ENCODE measurements at places on chromosomes 11 and 22.

GRCh38 chr11:17782145-17782544 is 47.6 kb downstream of the KCNC1 start:
- no peak for DNase-seq

DNA sequence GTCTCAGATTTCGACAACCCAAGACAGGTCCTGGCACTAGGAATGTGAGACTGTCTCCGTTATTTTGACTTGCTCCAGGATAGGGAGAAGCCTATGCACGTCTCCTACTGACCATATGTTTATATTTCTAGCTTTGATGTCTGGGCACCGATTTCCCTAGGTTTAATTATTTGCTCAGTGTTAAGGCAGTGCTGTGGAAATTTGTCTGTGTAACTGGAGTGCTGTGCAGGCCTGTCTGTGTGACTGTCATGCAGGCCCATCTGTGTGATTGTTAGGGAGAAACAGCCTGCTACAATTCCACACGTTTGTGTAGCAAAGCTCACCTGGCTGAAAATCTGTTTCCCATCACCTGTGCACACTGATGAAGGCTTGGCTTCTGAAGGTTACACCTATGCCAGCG is 29.6 kb upstream of the HSPA8 start:
- DNase-seq, result no peak

DNA sequence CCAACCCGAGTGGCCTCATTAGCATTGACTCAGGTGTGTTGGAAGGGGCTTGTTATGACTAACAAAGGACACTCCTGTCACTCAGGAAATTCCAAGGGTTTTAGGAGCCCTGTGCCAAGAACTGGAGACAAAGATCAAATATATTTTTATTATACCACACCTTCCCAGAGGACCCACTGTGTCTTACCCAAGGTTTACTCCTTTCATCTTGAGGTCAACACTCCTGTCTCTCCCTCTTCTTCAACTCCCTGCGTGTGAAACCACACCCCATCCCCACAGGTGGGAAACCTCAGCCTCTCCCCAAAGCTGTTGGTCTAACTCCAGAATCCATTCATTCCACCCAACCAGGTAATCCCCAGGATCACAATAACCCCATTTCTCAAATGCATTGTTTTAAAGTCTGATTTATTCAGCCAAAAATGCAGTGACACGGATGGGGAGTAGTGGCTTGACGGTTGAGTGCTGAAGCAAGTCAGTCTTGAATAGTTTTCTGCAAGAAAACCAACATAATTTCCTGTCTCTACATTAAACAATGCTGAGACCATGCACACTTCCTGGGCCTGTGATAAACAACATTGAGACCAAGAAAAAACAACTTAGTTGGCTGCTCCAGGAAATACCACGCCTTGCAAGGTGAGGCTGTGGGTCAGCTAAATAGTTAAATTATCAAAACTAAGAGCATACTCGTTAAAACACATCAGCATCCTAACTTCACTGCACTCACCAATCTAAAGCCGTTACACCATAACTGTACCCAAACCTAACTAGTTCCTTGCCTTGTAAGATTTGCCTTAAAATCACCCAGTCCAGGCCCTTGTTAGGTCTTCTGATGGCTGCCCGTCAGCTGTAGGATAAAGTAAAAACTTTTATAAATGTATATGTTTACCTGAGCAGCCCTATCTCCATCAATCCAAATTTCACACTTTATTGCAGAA is 38.5 kb upstream of the SPON1 start:
- no peak for DNase-seq

DNA sequence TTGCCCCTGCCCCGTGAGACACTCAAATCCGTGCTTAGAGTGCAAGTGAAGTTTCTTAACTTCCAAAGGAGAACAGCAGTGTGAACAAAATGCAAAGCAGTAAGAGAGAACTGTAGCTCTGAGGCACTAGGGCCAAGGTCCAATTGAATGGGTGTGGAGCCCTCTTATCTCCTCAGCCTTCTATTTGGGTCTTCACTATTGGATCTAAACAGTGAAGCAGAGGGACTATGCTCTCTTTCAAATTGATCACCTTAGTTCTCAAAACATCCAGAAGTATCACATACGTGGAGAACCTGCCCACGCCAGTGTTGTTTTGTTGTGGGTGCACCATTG is 49.6 kb downstream of the C22orf31 start:
- no peak for DNase-seq

GRCh38 chr11:2976294-2977063 is 15.7 kb downstream of the NAP1L4 start:
- no peak for DNase-seq

Measured in H7 (cell line).